ENCODE measurements at places on chromosomes 16 and 17. TPM values are rescaled to one million over a fixed set of nuclear protein-coding genes. Genes with fewer than 3 reads are reported as not detected.

Gene TNFRSF13B
- total RNA-seq = not detected

Gene TVP23B
- total RNA-seq = 30.5 TPM

Gene PABPN1L
- total RNA-seq = not detected

Gene TUBG1
- 106 TPM for total RNA-seq

Gene CA10
- not detected for total RNA-seq

Gene KCNJ18
- total RNA-seq = not detected

Gene CBLN1
- total RNA-seq = not detected

Gene RHBDF1
- 23.3 TPM for total RNA-seq

Gene NPIPB6
- total RNA-seq = not detected

Gene MMP2
- total RNA-seq = 23.8 TPM

Gene HSPB9
- not detected for total RNA-seq

Gene ABCA8
- not detected for total RNA-seq

Gene SCNN1G
- 0.15 TPM for total RNA-seq

Gene NPW
- total RNA-seq = 3.1 TPM

Gene ZSCAN10
- total RNA-seq = not detected

Gene KRT15
- 18.9 TPM for total RNA-seq

Gene CA7
- total RNA-seq = not detected

Gene CBX2
- 12.0 TPM for total RNA-seq

Gene ADAM11
- total RNA-seq = 0.05 TPM

Gene TBC1D3D
- total RNA-seq = not detected

Gene ADAP2
- total RNA-seq = 0.33 TPM

Gene GCSH
- total RNA-seq = 22.9 TPM

Gene AOC2
- total RNA-seq = 0.20 TPM

Data from mammary microvascular endothelial cell (primary cell).